Transverse colon (tissue), 4 donors: ENCODE measurements at places on chromosomes 3 and 15. TPM values are rescaled to one million over a fixed set of nuclear protein-coding genes. Genes with fewer than 3 reads are reported as not detected.

DNA sequence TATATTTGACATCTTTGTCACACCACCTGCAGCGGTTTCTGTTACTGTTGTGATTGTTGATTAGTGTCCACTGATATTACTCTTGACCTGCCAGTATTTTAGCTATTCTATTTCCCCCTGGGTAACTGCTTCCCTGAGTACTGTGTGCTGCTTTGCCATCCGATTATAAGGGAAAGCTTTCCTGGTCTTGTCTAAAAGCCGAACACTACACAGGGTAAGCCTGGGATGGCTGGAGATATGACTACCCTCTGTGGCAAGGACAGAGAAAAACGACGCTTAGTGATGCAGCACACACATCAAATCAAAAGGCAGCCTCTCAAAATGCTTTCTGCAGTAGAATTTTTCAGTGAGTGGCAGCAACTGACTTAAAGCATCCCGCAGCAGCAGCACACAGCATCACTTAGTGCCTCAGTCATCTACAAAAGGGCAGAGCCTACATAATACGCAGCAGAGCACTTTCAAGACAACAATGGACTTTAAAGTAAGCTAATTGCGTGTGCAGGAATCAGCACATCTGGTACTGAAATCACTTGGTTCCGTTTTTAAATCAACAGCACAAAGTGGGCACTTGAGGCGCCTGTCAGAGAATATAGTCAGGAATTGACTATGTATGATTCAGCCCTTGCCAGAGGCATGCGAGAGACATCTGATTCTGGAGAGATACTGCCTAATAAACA is 656.3 kb upstream of the TGFBR2 start:
- no peak for DNase-seq
- H3K4me3 ChIP-seq: no peak overlapping the region
- no peaks in the 10 kb centered on the region for H3K4me1 ChIP-seq
- no peaks in the 10 kb centered on the region for H3K27me3 ChIP-seq
- H3K36me3 ChIP-seq: no peaks in the 10 kb centered on the region
- no peak overlapping the region for H3K27ac ChIP-seq

GRCh38 chr15:52857937-52858781 is 68.0 kb upstream of the ONECUT1 start:
- H3K27me3 ChIP-seq: peaks cover 4% of the 10 kb centered on the region
- H3K4me3 ChIP-seq: no peak overlapping the region
- no peak overlapping the region for H3K27ac ChIP-seq

DNA sequence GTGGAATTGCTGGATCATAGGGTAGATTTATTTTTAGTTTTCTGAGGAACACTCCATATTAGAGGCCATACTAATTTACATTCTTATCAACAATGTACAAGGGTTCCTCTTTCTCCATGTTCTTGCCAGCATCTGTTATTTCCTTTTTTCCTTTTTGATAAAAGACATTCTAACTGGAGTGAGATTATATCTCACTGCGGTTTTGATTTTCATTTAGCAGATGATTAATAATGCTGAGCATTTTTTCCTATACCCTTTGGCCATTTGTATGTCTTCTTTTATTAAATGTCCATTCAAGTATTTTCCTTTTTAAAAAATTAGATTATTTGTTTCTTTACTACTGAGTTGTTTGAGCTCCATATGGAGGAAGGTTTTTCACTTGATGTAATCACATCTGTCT is 1189.5 kb downstream of the ZPLD1 start:
- DNase-seq: no peak
- H3K4me3 ChIP-seq: no peak overlapping the region
- no peak overlapping the region for H3K27ac ChIP-seq

DNA sequence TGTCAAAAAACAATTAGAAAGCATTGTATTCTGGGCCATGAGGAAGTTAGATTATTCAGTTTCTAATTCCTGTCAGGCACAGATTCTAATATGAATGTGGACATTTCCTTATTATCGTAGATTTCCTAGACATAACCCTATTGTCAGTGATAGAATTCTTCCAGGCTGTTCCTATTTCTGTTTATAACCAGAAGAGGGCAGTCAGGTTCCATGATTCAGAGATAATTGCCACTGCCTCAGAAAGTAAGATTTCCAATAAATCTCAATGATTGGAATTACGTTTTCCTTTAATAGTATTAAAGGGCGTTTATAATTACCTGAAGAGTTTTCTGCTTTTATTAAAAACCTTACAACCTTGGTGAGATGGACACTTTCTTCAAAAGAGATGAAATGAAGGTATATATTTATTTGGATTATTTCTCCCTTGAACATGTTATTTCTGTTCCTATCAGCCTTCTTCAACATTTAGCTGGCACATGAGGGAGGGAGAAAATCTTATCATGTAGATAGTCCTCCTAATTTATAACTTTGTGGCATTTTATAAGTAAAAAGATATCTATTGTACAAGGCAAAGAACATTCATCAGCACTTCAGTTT is 439.2 kb downstream of the MCTP2 start:
- H3K27ac ChIP-seq: no peak overlapping the region
- no peaks in the 10 kb centered on the region for H3K27me3 ChIP-seq
- no peak overlapping the region for H3K4me3 ChIP-seq
- H3K4me1 ChIP-seq: no peaks in the 10 kb centered on the region
- DNase-seq: no peak

DNA sequence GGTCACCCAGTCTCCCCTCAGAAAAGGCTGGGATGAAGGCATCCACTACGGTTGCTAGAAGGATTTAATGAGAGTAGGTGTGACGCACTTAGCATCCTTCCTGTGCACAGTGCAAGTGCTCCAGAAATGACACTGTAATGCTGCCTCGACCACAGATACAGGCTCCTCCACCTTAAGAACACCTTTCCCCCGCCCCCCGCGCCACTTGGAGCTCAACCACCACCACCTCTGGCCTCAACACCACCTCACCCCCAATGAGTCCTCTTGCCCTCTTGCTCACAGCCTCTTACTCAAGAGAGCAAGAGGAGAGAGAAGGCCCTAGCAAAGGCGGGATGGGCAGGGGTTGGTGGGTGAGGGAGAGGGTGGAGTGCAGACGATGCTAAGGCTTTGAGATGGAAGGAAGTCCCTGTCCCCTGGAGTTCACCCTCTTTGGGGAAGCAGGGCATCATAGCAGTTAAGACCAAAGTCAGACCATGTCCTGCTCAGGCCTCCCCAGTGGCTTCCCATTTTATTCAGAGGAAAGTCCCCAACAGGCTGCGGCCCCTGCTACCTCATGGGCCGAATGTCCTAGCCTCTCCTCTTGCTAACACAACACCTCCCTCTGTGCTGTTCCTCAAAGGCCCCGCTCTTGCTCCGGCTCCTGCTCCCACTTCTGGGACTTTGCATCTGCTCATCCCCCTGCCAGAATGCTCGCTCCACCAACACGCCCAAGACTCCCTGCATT is 8.3 kb downstream of the STARD5 start:
- H3K4me1 ChIP-seq: peaks cover 5% of the 10 kb centered on the region
- H3K27me3 ChIP-seq: no peaks in the 10 kb centered on the region
- H3K27ac ChIP-seq: no peak overlapping the region
- H3K36me3 ChIP-seq: no peaks in the 10 kb centered on the region
- H3K4me3 ChIP-seq: no peak overlapping the region

HESX1 gene
- not detected for total RNA-seq

SLC24A5 gene
- total RNA-seq: not detected

PRR20G gene
- total RNA-seq: not detected

HTR3E gene
- 1.8 TPM for total RNA-seq

RETNLB gene
- total RNA-seq: 62.7 TPM
